OCI-LY7 (cell line): ENCODE measurements at places on chromosomes 3 and 15. TPM values are rescaled to one million over a fixed set of nuclear protein-coding genes. Genes with fewer than 3 reads are reported as not detected.

DNA sequence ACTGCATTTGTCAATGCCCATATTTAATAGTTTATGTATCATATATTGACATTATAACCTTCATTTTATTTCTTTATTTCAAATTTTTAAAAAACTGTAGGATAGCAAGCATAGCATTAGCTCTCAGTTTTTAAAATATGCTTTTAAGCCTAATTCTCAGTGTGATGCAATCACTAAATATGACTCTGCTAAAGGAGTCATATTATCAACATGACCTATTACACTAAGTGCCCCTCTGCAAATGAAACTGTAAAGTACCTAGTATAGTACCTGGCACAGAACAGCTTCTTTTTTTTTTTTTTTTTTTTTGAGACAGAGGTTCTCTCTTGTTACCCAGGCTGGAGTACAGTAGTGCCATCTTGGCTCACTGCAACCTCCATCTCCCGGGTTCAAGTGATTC is 179.4 kb upstream of the CGNL1 start:
- DNase-seq = no peak

GRCh38 chr3:173615661-173616060 is 218.1 kb downstream of the NLGN1 start:
- no peak for DNase-seq

DNA sequence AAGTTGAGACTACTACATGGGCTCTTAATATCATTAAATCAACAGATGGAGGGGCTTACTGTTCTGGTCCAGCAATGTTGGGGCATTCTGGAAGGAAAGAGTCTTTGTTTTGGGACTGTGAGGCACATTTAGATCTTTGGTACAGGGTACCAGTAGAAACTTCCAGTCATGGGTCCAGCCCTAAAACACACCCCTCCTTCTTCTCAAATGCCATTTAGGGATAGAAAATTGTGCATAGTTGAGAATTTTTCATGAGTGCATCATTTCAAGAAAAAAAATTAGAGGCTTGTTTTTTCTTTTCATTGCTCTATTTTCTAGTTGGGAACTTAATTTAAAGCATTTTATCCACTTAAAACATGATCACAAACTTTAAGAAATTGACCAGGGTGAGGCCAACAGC is 4.1 kb upstream of the RTP1 start:
- DNase-seq = no peak

The RASL12 gene
- not detected in 2 replicates for total RNA-seq

The RARB gene
- total RNA-seq = not detected in 2 replicates

DNA sequence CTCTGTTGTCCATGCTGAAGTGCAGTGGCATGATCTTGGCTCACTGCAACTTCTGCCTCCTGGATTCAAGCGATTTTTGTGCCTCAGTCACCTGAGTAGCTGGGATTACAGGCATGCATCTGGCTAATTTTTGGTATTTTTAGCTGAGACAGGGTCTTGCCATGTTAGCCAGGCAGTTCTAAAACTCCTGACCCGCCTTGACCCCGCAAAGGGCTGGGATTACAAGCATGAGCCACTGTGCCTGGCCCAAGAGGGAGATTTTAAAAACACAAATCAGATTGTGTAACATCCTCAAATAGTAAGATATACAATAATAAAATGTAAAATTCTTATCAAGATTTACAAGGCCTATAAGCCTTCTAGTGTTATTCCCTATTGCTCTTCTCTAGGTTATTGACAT is 62.5 kb upstream of the PHLDB2 start:
- no peak for DNase-seq

The MOBP gene
- total RNA-seq = not detected in 2 replicates

DNA sequence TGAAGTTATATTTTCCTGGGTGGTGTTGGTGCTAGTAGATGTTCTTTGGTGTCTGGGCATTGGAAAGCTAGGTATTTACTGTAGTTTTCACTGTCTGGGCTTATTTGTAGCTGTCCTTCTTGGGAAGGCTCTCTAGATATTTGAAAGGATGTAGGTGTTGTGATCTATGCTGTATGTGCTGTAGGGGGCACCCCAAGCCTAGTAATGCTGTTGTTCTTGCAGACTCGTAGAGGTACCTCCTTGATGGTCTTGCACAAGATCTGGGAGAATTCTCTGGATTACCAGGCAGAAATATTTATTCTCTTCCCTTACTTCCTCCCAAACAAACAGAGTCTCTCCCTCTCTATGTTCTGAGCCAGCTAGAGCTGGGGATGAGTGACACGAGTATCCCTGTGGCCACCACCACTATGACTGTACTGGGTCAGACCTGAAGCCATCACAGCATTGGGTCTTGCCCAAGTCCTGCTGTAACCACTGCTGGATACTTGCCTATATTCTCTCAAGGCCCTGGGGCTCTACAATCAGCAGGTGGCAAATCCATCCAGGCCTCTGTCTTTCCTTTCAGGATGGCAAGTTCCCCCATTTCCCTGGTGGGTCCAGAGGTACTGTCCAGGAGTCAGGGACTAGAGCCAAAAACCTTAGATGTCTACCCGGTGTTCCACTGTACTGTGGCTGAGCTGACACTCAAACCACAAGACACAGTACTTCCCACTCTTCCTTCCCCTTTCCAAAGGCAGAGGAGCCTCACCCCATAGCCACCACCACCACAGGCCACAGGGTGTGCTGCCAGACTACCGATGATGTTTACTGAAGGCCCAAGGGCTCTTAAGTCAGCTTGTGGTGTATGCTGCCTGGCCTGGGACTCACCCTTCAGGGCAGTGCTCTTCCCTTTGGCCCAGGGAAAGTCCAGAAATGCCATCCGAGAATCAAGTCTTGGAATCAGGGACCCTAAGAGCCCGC is 195.2 kb upstream of the DPPA4 start:
- peak; percentile 1 for DNase-seq

The MTMR10 gene
- total RNA-seq = 15.4 and 21.8 TPM in 2 replicates

The MGLL gene
- total RNA-seq = 17.0 and 21.6 TPM in 2 replicates

DNA sequence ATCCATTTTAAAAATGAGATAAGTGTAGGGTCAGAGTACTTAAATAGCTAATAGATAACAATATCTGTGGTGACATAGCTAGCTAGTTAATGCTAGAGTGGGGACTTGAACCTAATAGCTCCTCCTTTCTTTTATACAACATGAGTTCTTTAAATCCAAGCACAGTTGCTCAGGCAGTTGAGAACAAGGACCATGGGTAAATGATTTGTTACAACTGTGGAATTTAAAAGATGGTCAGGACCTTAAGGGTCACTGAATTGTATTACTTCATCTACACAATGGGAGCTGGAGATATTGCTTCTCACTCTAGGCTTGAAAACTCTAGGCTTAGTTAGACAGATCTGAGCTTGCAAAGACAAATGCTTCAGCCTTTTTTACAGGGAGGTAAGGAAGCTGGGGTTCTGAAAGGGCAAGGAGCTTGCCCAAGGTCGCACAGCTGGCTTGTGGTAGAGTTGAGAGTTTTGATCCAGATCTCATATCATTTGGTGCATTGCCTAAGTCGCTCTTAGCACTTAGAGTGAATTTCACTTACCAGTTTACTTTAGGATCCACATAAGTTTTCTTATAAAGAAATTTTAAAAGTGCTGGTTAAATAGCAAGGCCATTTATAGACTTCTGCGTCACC is 90.2 kb downstream of the EDEM1 start:
- no peak for DNase-seq

The FGD5 gene
- 0.21 TPM in 1 of 2 replicates, not detected in the other for total RNA-seq

DNA sequence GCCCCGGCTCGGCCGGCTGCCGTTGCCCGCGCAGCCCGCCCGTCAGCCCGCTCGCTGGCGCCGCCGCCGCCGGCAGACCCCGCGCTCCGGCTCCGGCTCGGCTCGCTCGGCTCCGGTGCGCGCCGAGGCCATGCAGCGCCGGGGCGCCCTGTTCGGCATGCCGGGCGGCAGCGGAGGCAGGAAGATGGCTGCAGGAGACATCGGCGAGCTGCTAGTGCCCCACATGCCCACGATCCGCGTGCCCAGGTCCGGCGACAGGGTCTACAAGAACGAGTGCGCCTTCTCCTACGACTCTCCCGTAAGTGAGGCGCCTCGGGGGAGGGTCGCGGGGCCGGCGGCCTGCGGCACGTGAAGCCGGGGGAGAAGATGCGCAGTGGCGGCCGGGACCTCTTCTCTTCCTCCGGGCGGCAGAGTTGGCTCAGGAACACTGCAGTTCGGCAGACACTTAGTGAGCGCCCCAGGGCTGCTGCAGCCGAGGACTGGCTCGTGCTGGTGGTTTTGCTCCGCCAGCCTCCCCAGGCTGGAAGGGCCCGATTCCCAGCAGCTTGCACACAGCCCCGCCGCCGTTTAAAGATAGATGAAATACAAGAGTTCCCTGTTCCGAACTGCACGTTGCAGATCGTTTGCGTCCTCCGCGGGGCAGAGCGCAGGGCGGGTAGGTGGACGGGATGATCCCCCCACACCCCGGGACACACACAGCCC is 407 bp downstream of the USP13 start:
- DNase-seq = peak; percentile 84

DNA sequence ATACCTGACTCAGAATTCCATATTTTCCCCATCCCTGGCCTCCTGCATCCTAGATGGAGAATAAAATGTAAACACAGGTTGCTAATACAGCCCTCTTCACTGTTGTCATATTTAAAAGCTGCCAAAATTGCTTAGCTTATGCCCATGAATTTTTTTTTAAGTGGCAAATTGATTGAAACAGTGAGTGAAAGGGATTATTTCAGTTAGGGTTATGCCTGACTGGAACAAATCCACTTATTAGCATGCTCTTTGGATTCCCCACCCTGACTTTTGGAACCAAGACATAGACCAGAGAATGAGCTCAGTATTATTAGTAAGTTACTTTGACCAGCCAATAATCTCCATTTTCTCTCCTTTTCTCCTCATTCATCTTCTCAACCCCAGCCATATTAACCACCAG is 244.7 kb downstream of the FEZF2 start:
- no peak for DNase-seq

DNA sequence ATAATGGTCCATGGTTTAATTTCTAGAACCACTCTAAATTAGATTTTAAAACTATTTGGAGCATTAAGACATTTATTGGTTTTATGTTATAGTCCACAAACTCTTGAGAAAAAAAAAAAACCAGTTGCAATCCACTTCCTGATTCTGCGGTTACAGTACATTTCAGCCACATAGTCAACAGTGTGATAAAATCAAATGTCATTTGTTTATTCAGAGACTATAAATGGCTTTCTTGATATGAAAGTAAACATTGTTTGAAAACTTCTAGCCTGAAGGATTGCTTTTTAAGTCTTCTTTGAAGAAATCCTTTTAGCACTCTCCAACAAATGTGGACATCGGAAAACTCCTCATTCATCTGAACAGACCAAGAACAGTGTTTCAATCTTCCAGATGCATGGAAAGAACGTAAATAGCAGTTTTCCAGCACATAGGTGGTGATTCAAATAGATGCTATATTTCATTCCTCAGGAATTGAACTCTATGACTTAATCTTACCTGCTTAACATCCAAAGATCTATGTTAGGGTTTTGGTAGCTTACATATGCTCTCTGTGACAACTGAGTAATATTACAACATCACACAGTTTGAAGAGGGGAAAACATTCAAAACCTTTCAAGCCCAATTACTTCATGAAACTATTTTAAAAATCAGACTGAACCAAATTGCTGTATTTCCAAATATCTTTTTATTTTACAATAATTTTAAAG is 87.8 kb upstream of the UBE2E2 start:
- no peak for DNase-seq

DNA sequence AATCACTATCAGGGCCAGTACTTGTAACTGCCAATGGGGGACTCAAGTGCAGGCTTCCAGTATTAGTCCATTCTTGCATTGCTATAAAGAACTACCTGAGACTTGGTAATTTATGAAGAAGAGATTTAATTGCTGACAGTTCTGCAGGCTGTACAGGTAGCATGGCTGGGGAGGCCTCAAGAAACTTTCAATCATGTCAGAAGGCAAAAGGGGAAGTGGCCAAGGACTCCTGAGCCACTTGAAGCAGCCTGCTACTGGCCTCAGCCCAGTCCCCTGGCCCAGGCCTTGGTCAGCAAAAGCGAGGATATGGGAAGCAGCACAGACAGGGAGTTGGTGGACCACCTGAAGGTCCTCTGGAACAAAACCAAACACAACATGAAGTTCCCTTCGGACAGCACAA is 29.2 kb upstream of the OR5K1 start:
- no peak for DNase-seq

DNA sequence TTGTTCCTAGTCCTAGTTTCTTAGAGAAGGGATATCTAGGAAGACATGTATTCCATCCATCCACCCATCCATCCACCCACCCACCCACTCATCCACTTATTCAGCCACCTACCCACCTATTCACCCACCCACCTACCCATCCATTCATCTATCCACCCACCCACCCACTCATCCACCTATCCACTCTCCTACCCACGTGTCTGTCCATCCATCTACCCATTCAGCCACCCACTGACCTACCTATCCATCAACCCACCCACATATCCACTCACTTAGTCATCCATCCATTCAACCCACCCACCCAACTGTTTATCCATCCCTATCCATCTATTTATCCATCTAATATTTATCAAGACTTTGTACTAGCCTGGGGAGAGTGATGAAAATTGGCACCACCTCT is 120.5 kb downstream of the FBLN2 start:
- no peak for DNase-seq

The P2RY12 gene
- total RNA-seq = 0.28 TPM in 1 of 2 replicates, not detected in the other

DNA sequence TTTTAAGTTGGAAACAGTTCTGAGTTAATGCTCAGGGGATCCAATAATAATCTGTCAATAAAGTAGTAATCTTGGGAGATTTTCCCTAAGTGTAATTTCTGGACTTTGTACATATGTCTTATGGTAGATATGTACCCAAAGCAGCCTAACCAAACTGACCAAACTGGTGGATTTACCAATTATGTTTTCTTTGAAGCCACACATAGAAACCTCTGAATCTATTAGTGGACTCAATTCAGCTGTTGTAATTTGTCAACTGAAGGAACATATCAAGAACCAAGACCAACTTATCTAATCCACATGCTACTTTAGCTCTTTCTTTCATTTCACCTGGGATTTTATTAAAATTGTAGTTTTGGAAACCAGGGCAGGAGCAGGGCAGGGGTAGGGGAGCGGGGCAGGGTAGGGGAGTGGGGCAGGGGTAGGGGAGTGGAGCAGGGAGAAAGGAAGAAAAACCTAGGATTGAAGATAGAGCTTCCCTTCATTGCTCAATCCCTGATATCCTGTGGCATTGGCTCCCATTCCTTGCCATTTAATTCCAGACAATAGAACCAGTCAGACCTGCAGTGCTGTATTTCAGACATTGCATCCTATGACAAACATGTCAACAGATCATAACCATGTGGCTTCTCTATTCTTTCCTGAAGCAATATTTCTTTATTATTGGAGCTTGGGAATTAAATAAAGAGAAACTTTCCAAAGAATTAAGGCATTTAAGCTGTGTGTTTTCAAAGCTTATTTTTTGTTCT is 101.8 kb downstream of the NFKBIZ start:
- no peak for DNase-seq

- DNase-seq = no peak
Observed at GRCh38 chr3:104198131-104198530, 1168.6 kb upstream of the ALCAM start.

DNA sequence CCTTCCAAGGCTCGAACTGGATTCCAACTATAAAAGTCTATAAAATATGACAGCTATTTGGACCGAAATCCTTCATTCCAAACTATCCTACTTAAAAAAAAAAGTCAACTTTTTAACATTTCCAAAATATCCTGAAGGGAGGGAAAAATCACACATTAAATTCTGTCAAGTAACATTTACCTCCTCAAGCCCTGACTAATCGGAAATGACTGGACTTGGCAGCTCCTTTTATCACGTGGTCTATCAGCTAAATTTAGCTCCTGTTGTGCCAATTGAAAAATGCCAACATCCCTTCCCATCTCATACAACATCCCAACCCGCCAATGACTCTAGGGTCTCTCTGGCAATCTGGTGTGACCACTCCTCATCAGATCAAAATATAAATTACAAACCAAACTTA is 297.9 kb downstream of the FHIT start:
- no peak for DNase-seq

- DNase-seq = peak; percentile 27
Observed at GRCh38 chr15:73994912-73995622, 551 bp downstream of the PML start.
